ENCODE measurements at places on chromosomes 3 and 15. TPM values are rescaled to one million over a fixed set of nuclear protein-coding genes. Genes with fewer than 3 reads are reported as not detected.
A peak's percentile ranks its signal among the peaks of the same experiment; 100 is the strongest.

DNA sequence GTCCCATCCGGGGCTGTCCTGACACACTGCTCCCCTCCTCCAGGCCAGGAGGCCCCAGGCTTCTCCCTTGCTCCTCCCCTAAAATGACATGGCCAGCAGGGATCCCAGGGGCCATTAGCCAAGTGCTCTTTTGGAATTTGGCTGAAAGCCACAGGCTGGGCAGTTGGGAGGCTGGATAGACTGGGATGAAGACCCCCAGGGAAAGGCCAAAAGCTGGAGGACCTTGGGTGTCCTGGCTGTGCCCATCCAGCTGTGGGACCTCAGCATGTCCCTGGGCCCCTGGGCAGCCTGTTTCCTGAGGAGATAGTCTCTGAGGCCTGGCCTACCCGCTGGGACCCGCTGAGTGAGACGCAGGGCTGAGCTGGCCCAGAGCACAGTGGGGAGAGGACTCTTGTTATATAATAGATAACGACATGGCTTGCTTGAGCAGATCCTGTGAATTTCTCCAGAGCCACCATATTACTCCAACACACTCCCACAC, 5.7 kb upstream of the PDE8A start:
- no peak for DNase-seq

- DNase-seq, result no peak
These were observed 89.3 kb downstream of the SLCO3A1 start for GRCh38 chr15:91942720-91943394.

DNA sequence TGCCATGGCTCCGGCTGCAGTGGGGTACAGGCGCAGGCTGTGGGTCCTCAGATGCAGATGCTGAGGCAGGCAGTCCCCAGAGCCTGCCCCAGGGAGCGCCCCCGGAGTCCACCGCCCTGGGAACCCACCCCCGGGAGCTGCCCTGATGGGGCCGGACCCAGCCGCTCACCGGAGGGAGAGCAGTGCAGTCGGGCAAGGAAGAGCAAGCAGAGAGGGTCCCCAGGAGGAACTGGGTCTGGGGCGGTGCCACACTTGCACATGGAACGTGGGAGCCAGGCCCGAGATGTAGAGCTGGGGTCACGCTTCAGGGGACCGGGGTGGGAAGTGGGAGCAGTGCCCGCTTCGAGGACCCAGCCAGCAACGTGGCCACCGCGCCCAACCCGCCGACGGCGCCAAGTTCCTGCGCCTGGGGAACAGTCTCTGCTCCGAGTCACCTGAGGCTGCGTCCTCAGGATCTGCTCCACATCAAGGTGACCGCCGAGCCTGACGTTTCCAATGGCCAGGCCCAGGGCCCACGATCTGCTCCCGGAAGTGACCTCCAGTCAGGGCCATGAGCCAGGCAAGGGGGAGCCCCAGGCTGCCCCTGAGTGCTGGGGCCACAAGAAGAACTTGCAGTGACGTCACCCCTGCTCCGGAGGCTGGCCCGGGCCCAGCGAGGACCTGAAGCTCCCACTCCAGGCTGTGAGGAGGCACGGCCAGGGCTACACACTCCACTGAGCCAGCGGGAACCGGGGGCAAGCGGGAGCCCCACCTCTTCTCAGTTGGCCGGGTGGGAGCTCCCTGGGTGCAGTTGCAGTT, 27.0 kb upstream of the TFG start:
- DNase-seq, result peak; percentile 16

GRCh38 chr15:58046467-58046866, 19.0 kb downstream of the ALDH1A2 start:
- DNase-seq, result no peak

- peak; percentile 81 for DNase-seq
These were observed 130.5 kb upstream of the NR2E3 start for GRCh38 chr15:71679793-71680353.

DNA sequence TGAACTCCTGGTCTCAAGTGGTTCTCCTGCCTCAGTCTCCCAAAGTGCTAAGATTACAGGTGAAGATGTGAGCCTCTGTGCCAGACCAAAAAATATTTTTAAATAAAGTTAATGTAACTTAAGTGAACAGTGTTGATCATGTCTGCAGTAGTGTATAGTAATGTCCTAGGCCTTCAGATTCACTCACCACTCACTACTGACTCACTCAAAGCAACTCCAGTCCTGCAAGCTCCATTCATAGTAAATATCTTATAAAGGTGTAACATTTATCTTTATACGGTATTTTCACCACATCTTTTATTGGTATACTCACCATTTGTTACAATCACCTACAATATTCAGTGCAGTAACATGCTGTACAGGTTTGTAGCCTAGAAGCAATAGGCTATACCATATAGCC, 264.2 kb downstream of the ULK4 start:
- DNase-seq, result no peak

GRCh38 chr3:62028236-62028635, 345.1 kb downstream of the FEZF2 start:
- DNase-seq, result no peak

Gene FBXW12
- not detected for total RNA-seq

Gene NRROS
- 6.3 TPM for total RNA-seq

All from dermis microvascular lymphatic vessel endothelial cell (primary cell).